GM04503 (cell line): ENCODE measurements at places on chromosomes 11 and 22.
A peak's percentile ranks its signal among the peaks of the same experiment; 100 is the strongest.

- DNase-seq = no peak
These were observed 317.5 kb downstream of the JRKL start for GRCh38 chr11:96707273-96707672.

DNA sequence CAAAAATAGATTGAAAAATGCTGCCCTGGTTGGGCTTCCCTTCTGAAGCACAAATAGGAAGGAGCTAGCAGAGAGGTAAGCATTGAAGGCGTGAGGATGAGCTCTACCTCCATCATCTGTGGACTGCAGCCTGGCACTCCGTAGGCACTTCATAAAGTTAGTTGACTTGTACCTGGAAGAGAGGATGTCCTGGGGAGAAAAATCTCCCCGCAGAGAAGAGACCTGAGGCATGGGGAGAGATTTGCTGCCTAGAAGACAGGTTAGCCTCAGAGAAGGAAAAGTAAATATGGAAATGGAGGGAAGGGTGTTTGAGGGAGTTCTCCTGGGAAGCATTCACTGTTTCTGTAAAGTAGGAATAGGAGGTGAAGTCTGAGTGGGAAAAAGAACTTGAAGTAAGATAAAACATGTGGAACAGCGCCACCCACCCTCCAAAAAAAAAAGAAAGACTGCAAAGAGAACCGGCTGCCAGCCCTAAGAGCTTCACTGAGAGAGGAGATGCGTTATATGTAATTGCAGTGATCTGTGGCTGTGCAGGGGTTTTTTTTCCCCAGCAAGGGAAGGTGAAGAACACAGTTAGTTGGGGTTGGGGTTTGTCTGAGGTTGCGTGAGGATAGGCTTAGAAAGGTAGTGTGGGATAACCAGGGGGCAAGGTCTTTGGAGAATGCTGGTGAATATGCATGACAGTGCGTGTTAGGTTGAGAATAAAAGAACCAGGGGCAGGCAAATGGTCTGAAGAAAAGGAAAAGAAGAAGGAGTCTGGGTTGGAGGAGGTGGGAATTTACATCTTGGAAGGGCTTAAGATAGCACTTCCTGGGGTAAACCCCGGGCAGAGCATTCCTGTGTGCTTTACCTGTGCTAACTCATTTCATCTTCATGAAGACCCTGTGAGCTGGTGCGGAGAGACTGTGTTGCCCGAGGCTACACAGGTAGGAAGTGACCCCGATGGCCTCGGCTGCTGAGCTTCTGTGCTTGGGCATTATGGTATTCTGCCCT is 16.0 kb downstream of the TNRC6B start:
- no peak for DNase-seq

DNA sequence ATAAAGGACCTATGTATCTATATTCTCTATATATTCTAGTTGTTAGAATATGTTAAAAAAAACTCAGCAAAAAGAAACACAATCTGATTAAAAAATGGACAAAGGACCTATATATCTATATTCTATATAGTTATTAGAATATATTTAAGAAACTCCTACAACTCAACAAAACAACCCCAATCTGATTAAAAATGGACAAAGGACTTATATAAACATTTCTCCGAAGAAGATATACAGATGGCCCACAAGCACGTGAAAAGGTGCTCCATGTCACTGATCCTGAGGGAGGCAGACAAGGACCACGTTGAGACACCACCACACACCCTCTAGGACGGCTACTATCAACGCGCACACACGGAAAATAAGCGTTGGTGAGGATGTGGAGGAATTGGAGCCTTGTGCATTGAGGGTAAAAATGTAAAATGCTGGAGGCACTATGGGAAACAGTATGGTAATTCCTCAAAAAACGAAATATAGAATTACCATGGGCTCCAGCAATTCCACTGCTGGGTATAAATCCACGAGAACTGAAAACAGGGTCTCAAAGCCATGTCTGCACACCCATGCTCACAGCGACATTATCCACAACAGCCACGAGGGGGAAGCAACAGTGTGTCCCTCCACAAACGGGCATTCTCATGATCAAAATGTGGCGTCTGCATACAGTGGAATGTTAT is 22.7 kb downstream of the YPEL1 start:
- DNase-seq = peak; percentile 35

GRCh38 chr11:2551131-2551530 is 106.3 kb downstream of the KCNQ1 start:
- DNase-seq = no peak

DNA sequence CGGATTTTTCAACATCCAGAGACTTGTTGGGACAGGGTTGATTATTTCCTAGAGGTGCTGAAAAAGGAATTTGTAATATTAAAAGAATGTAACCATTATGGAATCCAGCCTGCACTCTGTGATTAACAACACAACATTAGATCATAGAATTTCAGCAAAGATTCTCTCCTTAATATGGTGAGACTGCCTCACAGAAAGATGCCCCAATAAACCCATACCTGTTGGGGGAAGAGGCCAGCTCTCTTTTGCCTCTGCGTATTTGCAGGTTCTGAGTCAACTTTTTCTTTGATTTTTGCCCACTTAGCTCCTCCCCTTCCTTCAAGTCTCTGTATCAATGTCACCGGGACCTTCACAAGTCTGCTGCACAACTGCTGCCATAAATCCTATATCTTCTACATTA is 12.4 kb upstream of the MTMR3 start:
- no peak for DNase-seq

GRCh38 chr11:95832763-95833162 is 42.5 kb downstream of the CEP57 start:
- DNase-seq = no peak

GRCh38 chr11:65552388-65552951 is 5.7 kb downstream of the LTBP3 start:
- DNase-seq = no peak

DNA sequence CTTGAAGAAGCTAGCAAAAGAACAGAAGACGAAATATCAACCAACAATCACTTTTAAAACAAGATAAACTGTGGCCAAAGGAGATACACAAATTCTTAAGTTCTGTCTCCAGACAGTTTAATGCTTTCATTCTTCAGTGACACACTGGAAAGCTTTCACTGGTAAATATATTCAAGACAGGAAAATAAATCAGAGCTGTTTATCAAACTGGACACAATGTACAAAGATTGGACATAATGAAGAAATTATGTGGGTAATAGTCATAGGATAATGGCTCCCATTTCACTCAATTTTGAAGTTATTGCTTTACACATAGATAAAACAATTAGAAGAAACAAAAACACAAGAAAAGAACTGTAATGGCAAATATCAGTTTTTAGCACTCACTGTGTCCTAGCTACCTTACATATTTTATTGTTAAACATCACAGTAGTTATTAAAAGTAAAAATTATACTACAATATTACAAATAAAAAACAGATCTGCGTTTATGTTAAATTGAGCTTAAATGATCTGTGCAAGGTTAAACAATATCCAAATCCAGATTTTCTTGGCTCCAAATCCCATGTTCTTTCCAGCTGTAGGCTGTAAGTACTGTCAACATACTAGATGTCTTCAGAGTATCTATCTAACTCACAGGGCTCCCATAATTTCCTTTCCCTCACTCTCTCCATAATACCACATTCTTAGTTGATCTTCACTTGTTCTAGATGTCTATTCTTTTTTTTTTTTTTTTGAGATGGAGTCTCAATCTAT is 38.6 kb upstream of the NOX4 start:
- no peak for DNase-seq

DNA sequence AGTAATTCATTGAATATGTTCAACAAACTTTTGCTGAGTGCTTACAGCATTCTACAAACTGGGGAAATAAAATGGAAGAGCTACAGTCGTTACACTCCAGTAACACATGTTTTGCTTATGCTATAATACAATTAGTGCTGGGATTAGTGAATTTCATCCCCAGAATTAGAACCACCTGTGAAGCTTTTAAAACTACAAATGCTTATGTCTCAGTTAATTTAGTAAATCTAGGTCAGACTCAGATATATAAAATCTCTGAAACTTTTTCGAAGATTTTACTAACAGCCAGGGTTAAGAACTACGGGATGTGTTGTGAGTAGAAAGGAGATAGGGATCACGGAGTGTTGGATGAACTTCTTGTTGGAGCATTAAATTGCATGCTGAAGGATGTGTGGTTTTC is 33.7 kb upstream of the EED start:
- DNase-seq = no peak

DNA sequence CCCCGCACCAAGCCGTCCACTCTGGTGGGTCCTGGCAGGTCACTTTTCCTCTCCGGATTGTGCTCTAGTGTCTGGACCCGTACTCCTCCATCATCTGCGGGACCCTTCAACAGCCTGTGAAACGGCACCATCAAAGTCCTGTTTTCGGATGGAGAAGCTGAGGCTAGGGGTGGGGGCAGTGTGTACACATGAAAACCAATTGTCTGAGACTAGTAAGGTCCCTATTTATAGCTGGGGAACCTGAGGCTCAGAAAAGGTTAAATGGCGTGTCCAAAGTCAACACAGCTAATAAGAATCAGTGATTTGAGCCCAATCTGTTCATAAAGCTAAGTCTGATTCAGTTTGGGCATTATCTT is 668 bp upstream of the LRRC32 start:
- DNase-seq = no peak

DNA sequence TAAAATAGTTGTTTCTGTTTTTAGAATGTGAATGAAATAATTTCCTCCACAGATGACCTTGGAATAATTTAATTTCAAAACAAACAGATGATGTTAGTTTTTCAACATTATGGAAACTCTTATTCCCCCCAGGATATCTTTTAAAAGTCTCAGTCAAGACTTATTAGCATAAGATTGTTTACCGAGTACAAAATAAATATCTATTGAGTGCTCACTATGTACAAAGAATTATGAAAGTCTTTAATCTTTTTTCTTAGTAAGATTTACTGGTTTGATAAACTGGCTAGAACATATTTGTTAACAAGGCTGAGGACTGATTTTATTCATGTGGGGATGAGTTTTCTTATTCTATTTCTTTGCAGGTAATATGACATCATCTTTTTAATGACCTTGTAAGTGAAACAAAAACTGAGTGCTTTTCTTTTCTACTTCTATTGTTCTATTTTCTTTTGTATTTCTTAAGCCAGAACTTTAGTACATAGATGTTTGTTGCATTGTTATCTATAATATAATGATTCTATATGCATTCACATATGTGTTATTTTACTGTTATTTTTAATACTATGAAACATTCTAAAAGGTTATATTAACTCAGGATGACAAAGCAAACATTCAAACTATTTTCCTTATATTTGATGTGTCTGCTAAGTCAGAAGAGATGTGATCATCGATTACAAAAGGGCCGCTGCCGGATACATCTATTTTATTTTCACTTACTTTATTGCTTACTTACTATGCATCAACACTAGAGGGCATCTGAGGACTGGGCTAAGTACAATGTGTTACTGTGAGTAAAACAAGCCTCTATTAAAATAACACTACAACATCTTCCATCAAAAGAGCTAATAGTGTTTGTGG is 111.0 kb upstream of the ARHGAP42 start:
- DNase-seq = no peak

GRCh38 chr11:45834298-45834756 is 12.9 kb upstream of the CRY2 start:
- no peak for DNase-seq

- DNase-seq = no peak
These were observed 89.0 kb upstream of the CD44 start for GRCh38 chr11:35049859-35050531.

- no peak for DNase-seq
These were observed 3.5 kb downstream of the RHOD start for GRCh38 chr11:67060111-67060522.

- no peak for DNase-seq
These were observed 389 bp downstream of the MICALL1 start for GRCh38 chr22:37906364-37907008.

DNA sequence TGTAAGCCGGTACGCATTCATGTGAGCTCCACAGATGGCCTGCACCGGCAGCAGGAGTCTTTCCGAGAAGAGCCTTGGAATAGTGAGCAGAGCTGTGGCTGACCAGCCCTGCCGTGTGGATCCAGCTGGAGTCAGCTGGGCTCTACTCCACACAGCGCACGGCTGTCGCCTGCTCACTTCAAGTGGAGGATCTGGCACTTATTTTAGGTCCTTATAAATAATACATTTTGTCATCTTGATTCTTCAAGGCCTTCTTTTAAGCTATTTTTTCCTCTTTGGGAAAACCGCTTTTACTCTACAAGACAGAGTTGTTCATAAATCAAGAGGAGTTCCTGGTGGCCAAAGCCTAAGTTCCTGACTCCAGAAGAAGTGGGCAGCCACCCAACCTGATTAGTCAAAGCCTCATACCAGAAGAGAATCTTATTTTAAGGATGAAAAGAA is 93.8 kb downstream of the KCNC1 start:
- DNase-seq = peak; percentile 70

GRCh38 chr22:39959640-39960447 is at the start of gene TMA7B:
TMA7B (plus strand) TSS chr22:39960397; CDS start chr22:39964375, 3,978 bp downstream.
- DNase-seq = no peak
